ENCODE measurements at places on chromosomes 4 and X.

GRCh38 chr4:76212851-76213414 is 691 bp downstream of the SCARB2 start:
- no peak for DNase-seq

DNA sequence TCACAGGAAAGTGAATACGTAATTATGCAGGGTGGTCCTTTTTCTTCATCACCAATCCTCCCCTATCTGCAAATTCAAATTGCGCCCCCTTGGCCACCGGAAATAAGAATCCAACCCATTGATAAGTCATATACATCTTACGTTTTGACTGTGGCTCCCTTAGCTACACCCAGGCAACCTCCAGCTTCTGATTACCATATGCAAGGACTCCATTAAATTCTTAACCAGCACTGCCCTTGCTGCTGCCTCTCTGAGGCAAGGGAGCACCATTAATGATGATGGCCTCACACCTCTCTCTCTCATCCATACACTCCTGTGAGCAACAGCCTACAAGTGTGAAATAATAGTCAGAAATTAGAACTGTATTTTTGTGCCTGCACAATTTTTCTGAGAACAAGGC is 106.0 kb upstream of the NOCT start:
- DNase-seq, result no peak

GRCh38 chr4:153247116-153247490 is 42.9 kb downstream of the TRIM2 start:
- DNase-seq, result no peak

DNA sequence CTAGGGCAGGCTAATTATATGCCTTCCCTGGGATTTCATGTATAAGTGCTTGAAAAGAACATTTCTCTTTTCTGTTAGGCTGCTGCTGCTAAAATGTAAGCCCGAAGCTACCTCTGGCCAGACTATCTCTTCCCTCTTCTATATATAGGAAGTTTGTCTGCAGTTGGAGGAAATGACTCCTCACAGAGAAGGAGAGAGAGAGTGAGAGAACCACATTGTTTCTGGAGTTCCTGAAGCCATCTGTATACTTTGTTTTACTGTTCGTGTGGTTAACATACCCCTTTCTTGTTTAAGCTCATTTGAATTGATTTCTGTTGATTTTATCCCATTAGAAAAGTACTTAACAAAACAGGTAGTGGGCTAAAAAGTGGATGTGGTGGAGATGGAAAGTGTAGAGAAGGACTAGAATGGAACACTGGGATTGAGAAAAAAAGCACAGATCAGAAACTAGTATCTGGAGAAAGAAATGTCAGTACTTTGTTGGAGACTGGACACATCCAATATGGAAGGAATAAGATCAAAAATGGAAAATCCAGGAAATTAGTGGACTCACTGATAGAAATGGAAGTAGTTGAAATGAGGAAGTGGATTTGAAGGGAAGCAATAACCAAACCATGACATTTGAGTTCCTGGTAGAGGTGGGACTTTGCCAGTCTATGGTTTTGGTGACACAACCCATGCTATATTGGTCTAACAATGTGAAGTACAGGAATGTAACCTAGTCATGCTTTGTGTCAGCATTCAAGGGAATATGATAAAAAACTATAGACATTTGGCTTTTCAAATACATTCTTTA is 112.6 kb downstream of the TMA16 start:
- DNase-seq, result no peak

DNA sequence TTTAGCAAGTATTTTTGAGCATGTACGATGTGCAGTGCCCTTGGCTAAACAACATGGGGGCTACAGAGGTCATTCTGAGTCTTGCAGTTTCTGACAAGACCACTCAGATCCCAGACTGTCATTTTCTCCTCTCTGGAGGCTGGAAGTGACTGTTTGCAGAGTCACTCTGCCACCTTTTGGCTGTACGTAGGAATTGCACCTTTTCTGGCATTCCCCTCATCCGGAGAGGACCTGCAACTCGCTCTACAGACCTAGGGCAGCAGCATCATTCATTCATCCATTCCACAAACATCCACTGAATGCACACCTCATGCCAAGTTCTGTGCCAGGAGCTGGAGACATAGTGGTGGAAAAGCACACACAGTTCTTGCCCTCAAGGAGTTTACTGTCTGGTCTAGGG is 160.4 kb upstream of the GPR101 start:
- peak; percentile 40 for DNase-seq

DNA sequence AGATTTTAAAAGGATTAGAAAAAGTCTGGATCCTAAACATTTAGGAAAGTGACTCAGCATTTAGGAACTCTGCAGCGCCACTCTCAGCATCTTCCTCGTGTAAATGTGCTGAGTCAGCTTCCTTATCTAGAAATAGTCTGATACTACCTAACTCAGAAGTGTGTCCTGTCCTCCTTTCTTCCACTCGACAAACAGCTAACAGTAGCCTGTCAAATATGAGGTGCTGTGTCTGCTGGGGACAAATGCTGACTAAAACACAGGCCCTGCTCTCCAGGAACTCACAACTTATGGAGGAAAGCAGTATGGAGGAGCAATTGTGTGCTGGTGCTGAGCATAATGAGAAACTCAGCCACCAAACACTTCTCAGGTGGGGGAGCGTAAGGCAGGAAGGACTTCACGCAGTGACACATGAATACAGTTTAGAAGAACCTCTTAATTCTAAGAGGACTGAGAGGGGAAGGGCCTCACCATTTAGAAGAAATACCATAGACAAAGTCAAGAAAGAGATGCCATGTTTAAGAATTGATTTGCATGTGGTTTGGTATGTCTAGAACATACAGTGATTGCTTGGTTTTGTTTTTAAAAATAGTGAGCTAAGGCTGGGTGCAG is 125.3 kb downstream of the SOWAHB start:
- no peak for DNase-seq

GRCh38 chr4:20119141-20119540 is 132.6 kb upstream of the SLIT2 start:
- no peak for DNase-seq

- peak; percentile 18 for DNase-seq
Observed at GRCh38 chr4:54332542-54332941, 103.4 kb downstream of the PDGFRA start.

DNA sequence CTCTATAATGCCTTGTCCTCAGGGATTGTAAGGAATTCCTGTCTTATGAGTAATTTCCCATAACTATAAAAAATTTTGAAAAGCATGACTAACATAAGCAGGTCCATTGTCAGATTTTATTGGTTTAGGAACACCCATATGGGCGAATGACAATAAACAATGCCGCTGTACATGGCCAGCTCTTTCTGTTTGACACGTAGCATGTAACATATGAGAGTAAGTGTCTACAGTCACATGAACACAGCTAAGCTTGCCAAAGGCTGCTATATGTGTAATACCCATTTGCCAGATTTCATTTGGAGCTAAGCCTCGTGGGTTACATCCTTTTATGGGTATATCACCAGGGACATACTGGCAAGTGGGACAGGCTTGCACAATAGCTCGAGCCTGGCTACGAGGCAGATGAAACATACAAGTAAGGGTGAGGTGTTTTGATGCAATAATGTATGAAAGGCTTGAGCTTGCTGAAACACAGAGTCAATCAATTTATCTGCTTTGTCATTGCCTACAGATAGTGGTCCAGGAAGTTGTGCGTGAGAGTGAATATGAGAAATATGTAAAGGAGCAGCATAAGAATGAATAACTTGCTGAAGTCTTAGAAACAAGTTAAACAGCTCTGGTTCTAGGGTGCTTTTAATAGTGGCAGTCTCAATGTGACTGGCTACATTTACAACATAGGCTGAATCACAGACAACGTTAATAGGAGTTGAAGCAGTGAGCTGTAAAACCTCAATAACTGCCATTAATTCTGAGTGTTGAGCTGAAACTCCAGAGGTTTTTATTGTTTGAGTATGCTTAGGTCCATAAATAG is 67.4 kb upstream of the UGT2B10 start:
- DNase-seq, result no peak

GRCh38 chr4:13126976-13127910 is 356.9 kb downstream of the RAB28 start:
- no peak for DNase-seq

DNA sequence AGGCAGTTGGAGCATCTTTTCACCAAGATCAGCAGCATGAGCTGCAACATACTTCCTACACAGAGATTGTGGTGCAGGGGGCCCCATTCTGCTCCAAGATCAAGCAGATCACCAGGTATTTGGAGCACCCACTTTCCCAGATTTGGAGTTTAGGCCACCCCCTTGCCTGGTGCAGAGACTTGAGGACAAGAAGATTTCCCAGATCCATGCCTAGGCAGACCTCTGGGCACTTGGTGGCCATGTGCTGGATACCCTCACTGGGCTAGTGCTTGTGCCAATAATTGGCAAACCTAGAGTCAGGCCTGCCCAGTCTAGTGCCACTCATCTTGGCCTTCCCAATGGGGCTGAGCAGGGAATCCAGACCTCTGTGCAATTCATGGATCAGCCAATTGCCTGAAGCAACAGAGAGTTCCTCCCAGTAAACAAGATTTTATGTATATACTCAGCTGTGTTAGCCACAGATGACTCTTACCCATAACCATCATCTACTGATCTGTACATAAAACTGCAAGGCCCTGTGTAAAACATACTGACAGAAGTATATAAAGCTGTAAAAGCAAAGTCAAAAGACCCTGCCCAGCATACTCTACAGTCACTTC is 228.4 kb upstream of the EMCN start:
- DNase-seq, result no peak

- no peak for DNase-seq
Observed at GRCh38 chr4:88158038-88158488, 376 bp downstream of the ABCG2 start.

- DNase-seq, result no peak
Observed at GRCh38 chrX:53084043-53084570, 1.9 kb downstream of the TSPYL2 start.

- DNase-seq, result no peak
Observed at GRCh38 chr4:77092975-77093374, 17.2 kb upstream of the CCNI start.

DNA sequence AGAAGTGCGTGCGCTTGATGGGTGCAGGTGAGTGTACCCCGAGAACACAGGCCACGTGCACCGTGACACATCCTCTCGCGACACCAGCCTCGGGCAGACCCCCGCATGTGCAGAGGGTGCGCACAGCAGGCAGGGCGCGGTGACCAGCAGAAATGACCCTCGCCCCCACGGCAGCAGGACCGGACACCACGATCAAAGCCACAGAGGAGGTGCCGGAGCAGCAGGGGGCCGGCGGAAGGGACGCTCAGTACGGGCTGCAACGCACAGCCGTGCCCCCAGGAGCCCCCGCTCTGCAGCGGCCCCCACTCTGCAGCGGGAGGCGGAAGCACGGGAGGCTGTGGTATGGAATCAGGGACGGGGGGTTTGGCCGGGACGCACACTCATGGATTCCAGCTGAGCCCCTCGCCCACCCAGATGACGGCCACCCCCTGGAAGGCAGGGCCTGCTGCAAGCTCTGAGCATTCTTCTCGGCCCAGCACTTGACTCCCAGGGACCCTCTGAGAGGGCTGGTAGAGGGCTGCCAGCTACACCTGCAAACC is 17.1 kb downstream of the PPP2R3B start:
- no peak for DNase-seq

- no peak for DNase-seq
Observed at GRCh38 chr4:149549911-149550310, 265.7 kb downstream of the IQCM start.

DNA sequence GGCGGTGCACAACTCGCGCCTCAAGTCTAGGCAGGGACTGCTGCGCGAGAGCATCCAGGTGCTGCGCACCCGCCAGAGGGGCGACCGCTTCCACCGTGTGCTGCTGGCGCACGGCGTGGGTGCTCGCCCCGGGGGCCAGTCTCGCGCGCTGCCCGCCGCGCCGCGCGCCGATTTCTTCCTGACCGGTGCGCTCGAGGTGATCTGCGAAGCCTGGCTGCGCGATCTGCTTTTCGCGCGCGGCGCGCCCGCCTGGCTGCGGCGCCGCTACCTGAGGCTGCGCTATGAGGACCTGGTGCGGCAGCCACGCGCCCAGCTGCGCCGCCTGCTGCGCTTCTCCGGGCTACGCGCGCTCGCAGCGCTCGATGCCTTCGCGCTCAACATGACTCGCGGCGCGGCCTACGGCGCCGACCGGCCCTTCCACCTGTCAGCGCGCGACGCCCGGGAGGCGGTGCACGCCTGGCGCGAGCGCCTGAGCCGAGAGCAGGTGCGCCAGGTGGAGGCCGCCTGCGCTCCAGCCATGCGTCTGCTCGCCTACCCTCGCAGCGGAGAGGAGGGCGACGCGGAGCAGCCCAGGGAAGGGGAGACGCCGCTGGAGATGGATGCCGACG is 1.3 kb downstream of the CHST7 start:
- no peak for DNase-seq

GRCh38 chrX:149829751-149830191 is 48.0 kb downstream of the MAGEA9 start:
- DNase-seq, result no peak

GRCh38 chrX:133412665-133413064 is 2.6 kb downstream of the GPC4 start:
- DNase-seq, result no peak

DNA sequence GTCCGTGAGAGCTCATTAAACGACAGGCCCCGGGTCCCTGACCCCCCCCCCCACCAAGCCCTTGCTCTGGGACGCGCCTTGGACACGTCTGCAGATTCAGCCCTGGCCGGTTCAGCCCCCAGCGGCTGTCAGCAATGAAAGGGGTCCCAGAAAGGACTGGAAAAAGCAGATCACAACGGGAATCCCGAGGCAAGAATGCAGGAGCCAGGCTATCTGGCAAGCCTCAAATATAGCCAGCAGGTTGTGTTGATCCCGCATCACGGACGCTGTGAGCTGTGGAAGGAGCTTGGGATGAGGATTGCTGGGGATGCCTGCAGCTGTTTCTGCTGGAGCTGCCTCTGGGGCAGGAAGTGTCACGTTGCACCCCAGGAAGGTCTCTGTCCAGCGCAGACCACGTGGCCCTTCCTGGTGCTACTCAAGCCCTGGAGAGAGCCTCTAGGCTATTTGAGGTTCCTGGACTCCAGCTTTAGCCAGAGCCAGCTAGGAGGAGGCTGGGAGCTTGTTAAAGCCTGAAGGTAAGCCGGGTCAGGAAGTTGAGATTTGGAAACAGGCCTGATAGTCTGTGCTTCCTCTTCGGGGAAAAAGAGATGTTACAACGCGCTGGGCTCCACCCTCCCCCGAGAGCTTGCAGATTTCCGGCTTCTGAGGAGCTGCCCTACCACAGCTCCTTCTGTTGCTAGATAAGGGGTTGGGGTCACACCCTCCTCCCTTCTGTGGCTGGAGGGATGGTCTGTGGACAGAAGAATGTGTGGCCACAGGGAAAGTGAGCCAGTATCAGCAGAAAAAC is 19.3 kb upstream of the CSF2RA start:
- peak; percentile 10 for DNase-seq

- DNase-seq, result no peak
Observed at GRCh38 chr4:56856656-56857055, 35.2 kb upstream of the SPINK2 start.

All from neural crest cell (in vitro differentiated cells).